ENCODE measurements at places on chromosomes 11 and 22.

DNA sequence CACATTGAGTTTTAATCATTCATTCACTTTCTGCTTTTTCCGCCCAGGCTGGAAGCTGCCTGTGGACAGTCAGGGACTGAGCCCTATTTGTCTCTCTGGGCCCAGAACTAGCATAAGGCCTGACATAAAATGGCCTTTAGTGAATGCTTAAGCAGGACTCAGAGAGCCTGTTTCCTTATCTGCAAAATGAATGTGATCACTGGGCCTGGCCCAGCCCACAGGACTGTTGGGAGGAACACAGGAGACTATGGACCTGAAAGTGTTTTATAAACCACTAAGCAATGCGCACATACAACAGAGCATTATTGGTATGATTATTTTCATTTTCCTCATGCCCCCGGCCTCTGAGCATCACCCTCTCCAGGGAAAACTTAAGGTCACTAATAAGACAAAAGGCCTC is 3.9 kb upstream of the MYH9 start:
- DNase-seq = no peak

DNA sequence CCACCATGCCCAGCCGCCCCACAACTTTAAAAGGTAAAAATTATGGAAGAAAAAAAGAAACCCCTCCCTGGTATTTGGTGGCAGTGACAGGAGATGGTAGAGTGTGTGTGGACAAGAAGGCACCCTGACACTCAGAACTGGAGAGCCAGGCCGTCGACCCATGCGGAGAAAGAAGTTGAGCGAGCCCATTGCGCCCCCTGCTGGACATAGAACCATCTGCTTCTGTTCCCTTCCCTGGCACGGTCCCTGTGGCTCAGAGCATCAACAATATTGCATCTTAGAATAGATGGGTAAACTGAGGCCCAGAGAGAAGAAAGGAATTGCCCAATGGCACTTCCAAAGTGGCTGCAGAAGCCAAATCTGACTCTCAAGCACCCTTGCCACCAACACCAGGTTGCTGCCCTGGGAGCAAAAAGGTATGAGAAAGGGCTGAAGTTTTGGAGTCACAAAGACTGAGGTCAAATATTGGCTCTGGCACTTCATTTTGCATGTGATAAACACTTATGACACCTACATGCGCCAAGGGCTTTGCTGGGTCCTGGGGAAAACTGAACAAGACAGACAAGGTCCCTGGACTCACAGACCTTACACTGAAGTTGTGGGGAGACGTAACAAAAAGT is 8.6 kb downstream of the MRPL11 start:
- peak; percentile 15 for DNase-seq

GRCh38 chr22:20920881-20921203 is 3.6 kb downstream of the CRKL start:
- DNase-seq = no peak

GRCh38 chr11:1654388-1655167 is 25.0 kb downstream of the KRTAP5-5 start:
- no peak for DNase-seq

GRCh38 chr22:39481595-39481994 is 20.5 kb upstream of the MIEF1 start:
- no peak for DNase-seq

GRCh38 chr11:133928628-133929059 is 28.1 kb downstream of the IGSF9B start:
- no peak for DNase-seq

- DNase-seq = no peak
Measured at GRCh38 chr11:44308923-44309477, 939 bp downstream of the ALX4 start.

Measured in RCC 7860 (cell line).